ENCODE measurements at places on chromosomes 12 and 14.

- DNase-seq = peak; percentile 20
Measured at GRCh38 chr14:73810478-73811163, 41.0 kb upstream of the PTGR2 start.

- no peak for DNase-seq
Measured at GRCh38 chr12:131721548-131721947, 10.7 kb downstream of the SFSWAP start.

DNA sequence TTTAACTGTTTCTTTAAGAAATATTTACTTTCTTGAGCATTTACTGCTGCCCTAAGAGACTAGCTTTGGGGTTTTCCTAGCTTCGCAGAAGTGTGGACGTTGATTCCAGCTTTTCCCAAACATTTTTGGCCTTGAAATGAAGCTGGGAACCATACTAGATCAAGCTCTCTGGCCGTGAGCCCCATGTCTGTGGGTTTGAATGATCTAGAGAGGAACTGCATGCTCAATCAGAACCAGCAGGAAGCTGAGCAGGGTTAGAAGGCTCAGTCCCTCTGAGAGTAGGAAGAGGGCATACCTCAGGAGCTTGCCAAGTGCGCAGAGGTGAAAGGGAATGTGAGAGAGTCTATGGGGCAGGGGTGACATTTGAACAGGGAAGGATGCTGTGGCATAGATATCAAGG, 292.1 kb downstream of the CACNA1C start:
- no peak for DNase-seq

DNA sequence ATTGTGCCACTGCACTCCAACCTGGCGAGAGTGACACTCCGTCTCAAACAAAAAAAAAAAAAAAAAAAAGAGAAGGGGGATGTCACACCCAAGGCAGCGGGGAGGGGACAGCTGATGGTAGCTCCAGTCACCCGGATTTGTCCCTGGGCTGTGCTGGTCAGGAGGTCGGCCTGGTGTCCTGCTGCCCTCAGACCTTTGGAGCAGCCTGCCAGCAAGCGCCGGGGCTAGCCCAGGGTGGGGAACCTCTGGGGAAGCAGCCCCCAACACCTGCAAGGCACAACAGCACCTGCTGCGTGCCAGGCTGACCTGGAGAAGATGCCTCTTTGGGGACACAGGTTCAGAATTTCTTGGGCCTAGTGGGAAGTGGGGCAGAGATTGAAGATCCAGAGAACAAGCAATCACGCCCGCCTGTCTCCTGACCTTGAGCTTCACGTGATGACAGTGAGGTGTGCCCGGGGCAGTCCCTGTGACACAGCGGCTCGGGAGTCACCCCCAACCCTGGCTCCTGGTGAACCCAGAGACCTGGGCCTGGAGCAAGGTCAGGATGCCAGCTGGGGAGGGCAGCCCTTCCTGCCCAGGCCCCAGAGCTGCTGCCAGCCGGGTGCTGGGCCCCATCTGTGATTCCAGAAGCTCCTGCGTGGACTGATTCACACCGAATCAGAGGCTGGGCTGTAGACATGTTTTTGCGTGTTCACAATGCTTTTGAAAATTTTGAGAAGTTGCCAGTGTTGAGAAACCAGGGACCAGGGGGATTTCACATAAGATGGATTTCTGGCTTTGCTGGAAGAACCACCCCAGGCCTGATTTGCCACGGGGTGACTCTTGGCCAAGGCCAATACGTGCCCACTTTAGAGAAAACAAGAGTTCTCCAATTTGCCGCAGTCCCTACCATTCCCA, 66.4 kb downstream of the RFLNA start:
- no peak for DNase-seq

GRCh38 chr12:57159311-57159710, 11.9 kb upstream of the LRP1-AS start:
- no peak for DNase-seq

GRCh38 chr14:53921027-53921426, 35.6 kb downstream of the BMP4 start:
- no peak for DNase-seq

DNA sequence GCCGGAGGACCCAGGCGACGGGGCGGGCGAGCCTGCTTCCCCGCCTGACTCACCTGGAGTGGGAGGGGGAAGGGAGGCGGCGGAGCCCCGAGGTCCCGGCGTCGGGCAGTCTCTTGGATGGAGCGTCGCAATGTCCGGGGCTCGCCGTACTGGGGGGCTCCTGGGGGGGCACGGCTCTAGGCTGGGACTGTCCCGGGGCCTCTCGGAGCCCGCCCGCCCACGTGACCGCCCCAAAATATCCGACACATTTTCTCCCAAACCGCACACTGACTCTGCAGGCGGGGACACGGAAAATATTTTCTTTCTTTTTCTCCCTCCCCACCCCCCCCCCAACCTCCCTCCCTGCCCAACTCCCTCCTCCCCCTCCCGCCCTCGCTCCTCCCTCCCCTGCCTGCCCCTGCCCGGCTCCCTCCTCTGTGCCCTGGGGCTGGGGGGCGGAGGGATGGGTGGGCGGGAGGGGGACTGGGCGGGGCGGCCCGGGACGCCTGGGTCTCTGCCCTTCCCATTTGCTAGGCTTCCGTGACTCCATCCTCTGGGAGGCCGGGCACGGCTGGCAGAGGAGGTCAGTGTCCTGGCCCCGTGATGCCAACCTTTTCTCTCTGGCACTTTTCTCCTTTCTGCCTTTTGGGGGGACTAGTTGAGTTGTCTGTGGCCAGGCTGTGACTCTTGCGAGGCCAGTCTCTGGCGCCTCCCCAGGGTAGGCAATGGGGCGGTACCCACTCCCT, at the start of gene RARG:
Gene RARG (minus strand): TSS at position 289 of the 725 bp plus-strand sequence. CDS start 4,664 bp downstream, outside the sequence.
- peak; percentile 42 for DNase-seq

DNA sequence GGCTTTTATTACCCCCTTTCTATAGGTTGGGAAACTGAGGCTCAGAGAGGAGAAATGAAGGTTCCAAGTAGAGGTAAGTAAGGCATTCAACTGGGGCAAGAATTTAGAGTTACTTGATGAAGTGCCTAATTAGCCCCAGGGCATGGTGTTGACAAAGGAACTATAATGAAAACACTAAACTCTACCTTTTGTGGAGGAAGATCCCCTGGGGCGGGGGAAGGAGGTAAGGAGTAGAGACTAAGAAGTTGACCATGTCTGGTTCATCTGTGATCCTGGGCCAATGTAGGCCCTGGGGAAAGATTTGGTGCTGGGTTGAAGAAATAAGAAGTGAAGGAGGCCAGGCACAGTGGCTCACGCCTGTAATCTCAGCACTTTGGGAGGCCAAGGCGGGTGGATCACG, 16.2 kb upstream of the COX6A1 start:
- no peak for DNase-seq

DNA sequence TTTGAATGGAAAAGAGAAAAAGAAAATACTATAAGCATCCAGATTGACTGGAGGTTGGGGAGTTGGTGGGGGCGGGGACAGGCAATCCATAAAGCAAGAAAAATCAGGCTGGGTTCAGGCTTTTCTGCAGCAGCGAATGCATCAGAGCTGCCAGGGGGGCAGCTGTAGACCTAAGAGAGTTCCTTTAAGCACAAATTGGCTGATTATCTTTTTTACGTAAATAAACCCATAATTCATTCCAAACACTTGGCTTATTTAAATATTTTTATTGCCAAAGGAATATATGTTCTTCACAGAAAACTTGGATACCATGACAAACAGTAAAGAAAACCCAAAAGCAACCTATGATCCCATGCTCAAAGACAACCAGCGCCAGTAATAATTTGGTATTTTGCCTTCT, 10.2 kb downstream of the BDKRB2 start:
- DNase-seq = no peak

- DNase-seq = no peak
Measured at GRCh38 chr12:117067016-117067415, 32.2 kb downstream of the TESC start.
